ENCODE measurements at places on chromosomes 5 and 9.
A peak's percentile ranks its signal among the peaks of the same experiment; 100 is the strongest.

DNA sequence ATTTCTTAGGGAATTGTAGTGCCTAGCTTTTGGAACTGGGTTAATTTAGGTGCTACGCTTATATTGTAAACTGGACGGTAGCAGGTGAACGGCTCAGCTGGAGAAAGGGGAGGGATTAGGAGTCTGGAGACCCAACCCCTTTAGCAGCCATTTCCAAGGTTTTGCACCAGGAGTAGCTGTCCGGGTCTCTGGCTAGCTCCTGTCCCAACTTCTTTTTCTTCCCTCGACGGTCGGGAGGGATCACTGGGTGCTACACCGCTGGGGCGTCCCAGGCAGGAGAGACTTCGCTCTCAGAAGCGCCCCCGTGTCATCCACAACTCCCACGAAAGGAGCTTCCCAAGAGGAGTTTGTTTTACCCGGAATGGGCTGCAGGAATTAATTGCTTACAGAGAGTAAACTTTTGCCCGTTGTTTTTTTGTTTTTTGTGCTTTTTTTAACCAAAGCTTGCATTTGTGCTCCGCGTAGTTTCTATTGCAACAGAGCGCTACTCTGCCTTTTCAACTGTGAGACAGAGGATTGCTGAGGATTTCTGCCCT is 1640.9 kb upstream of the C9orf72 start:
- no peak for DNase-seq

DNA sequence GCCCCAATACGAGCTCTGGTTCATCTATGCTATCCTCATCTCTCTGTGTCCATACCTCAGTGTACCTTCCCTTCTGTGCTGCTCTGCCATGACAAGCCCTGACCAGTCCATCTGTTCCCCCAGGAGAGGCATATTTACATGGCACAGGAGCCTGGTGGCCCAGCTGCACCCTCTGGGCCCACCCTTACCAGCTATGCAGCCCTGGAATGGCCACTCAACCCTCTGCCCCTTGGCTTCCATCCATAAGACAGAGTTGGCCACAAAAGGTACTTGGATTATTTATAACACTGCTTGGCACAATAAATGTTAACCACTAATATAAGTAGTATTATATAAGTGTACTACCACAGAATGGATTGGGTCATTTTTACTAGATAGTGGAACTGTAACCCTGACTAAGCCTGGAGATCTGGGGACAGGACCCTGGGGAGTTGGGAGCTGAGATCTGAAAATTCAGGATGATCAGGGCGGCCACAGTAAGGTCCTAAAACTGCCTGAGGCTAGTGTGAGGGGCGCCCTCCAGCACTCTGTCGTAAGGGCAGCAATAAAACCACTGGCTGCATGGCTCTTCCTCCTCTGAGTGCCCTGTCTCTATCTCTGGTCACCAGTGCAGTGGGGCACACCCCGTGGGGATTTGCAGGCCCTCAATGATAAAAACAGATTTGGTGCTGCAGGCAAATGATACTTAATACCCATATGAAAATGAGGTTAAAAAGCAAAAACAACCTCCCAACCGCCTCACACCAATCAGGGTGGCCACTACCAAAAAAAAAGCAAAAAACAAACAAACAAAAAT is 65.8 kb downstream of the SEMA4D start:
- DNase-seq: no peak

- no peak for DNase-seq
These were observed 11.9 kb downstream of the LPCAT1 start for GRCh38 chr5:1511651-1512540.

DNA sequence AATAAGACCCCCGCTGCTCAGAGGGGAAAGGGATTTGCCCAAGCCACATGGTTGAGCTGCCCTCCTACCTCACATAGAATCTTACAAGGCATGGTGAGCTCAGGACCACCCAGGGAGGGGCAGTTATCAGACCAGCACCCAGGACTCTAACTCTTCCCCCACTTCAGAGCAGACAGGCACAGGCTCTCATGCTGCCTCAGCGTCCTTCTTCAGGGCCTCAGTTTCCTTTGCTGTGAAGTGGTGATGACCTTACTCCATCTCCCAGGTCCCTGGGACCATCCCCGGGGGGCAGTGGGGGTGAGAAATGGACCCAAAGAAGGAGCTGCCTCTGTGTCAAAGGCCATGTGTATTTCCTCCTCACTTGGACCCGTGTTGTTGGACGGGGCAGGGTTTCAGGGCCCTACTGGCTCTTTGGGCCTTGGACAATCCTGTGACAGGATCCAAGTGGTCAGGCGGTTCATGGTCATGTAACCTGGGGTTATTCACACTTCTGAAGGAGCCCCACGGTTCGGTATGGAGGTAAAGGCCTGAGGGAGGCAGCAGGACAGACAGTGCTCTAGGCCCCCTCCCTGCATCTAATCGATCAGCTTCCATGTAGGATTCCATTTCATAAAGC is 31.7 kb upstream of the CSF1R start:
- DNase-seq: no peak

DNA sequence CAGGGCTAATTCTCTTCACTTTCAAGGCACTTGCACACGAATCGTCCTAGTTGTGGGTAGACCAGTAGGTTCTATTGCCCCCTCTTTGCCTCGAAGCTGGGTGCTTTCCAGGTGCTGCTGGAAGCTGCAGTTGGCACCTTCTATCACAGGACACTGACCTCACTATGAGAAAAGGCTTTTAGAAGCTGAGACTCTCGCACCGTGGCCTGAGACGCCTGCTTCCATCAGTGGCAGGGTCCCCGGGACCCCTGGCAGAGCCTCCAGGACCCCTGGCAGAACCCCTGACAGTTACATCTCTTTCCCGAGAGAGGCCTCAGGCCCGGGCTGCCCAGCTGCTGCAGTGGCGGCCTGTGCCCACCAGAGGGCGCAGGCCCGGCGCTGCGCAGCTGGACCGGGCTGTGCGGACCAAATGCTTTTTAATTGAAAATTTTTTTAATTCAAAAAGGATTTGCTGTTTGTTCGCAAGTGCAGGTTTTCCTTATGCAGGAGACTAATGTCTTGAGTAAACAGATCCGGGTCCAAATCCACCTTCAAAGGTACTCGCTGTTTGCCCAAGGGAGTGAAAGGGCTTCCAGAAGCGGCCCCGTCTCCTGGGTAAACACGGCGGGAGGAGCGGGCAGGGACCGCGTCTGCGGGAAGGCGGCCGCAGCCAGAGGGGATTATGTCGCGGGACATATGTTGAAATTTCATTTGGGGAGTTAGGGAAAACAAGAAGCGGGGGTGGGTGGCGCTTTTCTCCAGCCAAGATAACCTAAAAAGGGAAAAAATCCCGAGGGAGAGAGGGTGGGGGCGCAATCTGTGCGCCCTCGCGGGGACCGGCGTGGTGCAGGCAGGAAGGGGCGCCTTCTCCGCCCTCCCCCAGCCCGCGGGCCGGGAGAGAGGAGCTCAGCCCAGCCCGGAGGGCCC is 114.5 kb upstream of the LMX1B start:
- peak; percentile 36 for DNase-seq

DNA sequence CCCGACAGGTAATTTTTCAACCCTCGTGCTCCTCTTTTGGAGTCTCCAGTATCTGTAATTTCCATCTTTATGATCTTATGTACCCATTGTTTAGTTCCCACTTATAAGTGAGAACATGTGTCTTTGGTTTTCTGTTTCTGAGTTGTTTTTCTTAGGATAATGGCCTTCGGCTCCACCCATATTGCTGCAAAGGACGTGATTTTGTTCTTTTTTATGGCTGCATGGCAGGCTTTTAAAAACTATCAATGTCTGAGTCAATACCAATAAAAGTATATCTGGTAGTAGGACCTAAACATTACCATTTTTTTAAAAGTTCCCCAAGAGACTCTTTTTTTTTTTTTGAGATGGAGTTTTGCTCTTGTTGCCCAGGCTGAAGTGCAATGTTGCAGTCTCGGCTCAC is 3.9 kb upstream of the SLC26A2 start:
- DNase-seq: no peak

DNA sequence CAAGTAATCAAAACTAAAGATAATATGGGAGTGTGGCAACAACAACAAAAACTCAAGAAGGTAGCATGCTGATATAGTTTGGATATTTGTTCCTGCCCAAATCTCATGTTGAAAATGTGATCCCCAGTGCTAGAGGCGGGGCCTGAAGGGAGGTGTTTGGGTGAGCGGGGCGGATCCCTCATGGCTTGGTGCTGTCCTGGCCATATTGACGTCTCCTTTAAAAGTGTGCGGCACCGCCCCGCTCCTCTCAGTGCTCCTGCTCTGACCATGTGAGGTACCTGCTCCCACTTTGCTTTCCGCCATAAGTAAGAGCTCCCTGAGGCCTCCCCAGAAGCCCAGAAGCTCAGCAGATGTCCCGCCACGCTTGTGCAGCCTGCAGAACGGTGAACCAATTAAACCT is 25.6 kb downstream of the MED27 start:
- DNase-seq: no peak

DNA sequence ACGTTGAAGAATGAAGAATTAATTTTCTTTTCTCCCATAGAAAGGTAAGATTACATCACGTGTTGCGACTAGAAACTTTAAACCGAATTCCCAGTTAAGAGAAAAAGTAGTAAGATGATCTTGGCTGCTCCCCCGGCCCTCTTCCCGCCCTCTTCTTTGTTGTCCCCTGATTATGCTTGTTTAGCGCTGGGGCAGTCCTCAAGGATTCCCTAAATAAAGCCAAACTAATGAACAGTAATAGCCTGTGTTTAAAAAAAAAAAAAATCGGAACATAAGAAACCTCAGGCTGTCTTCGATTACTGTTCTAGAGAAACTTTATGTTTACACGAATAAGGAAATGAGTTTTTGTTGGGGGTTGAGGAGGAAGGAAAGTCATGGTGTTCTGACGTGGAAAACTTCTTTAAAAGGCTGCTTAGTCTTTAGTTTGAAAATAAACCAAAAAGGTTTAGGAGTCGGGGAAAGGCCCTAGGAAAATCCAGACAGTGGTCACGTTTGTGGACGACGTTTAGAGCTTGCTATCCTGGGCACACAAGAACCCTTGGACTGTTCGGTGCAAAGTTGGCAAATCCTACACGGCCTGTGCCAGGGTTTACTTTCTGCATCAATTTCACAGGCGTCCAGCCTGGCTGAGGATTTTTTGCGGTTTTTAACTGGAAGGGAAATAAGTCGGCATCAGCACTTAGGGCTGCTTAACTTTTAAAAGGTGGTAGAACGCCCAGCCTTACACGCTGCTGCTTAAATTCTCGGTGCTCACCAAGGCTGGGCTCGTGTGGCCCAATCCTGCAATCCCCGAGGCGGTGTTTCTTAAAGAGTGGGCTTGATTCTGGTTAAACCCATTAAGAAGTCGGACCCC is 1.1 kb upstream of the MAT2B start:
- DNase-seq: peak; percentile 20

DNA sequence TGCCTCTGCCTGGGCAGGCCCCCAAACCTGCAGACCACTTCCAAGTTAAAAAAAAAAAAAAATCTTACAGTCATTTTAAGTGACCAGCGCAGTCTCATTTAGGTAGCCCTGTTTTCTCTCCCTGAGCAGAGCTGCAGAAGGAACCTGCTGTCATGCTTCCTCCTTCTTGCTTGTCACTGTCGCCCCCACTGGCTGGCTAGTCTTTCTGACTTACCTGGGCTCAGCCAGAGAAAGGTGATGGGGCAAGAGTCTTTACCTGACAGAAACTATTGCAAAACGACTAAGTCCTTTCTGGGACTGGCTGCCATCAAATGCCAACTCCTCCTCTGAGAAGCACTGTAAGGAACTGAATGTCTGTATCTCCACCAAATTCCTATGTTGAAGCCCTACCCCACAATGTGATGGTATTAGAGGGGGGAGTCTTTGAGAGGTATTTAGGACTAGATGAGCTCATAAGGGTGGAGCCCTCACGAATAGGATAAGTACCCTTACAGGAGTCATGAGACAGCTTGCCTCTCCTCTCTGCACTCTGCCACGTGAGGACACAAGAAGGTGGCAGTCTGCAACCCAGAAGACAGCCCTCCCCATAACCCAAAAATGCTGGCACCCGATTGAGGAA is 58.4 kb upstream of the SHC3 start:
- DNase-seq: no peak

GRCh38 chr9:96413302-96414221 is 4.6 kb downstream of the ZNF367 start:
- DNase-seq: no peak

- no peak for DNase-seq
These were observed 541.7 kb upstream of the TUSC1 start for GRCh38 chr9:26219961-26220360.

DNA sequence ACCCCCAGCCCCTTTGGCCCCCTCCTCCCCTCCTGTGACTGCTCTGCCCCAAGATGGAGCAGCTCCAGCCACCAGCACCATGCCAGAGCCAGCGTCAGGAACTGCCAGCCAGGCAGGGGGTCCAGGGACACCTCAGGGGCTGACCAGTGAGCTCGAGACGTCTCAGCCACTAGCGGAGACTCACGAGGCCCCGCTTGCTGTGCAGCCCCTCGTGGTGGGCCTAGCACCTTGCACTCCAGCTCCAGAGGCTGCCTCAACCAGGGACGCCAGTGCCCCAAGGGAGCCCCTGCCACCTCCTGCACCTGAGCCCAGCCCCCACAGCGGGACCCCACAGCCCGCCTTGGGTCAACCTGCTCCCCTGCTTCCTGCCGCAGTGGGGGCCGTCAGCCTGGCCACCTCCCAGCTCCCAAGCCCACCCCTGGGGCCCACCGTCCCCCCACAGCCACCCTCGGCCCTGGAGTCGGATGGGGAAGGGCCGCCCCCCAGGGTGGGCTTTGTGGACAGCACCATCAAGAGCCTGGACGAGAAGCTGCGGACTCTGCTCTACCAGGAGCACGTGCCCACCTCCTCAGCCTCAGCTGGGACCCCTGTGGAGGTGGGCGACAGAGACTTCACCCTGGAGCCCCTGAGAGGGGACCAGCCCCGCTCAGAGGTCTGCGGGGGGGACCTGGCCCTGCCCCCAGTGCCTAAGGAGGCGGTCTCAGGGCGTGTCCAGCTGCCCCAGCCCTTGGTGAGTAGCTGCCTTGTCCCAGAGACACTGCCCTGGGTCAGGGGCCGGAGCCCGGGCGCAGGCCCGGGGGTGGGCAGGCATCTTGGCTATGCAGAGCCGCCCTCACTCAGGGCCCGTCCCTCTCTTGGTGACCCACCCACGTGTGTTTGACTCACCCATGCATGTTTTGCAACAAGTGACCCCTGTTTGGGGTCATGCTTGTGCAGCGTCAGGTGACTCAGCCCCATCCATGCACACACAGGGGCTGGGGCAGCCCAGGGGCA is 105.2 kb downstream of the WNK2 start:
- no peak for DNase-seq
